CD4-positive, alpha-beta T cell treated with Interleukin-10 for 1 hour (primary cell): ENCODE measurements at places on chromosomes 3 and 15.

GRCh38 chr3:24763393-24763792 lies 268.7 kb upstream of the THRB start:
- no peak for DNase-seq

DNA sequence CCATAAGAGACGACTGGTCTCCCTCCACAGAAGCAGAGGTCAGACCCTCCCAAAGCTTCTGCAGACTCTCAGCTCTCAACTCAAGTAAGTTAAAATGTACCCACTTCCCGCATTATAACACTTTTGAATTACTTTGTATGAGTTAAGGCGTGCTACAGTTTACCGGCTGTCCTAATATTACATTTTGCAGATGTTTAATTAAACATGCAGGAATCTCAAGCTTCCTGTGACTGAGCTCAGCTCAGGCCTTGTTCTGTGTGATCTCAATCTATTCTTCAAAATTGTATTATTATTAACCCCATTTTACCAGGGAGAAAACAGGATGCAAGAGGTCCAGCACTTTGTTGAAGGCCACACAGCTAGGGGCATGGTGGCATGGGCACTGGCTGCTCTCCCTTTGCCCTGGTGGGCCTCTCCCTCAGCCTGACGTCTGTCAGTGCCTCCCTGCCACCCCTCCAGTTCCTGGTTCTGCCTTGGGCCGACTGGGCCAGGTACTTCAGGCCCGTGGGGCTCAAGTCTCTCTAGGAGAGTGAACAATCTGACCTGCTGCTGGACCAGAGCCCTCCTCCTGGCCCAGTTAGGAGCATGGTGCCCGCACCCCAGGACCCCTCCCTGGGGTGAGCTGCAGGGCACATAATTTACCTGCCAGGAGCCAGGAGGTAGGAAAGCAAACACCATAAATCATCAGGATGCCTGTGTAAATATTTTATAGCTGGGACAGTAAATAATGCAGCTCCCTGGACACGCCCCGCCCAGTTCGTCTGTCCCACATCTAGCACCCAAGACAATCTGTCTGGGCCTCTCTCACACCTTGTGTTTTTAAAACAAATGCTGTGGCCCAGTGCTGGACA lies 14.9 kb upstream of the RFT1 start:
- no peak for DNase-seq

DNA sequence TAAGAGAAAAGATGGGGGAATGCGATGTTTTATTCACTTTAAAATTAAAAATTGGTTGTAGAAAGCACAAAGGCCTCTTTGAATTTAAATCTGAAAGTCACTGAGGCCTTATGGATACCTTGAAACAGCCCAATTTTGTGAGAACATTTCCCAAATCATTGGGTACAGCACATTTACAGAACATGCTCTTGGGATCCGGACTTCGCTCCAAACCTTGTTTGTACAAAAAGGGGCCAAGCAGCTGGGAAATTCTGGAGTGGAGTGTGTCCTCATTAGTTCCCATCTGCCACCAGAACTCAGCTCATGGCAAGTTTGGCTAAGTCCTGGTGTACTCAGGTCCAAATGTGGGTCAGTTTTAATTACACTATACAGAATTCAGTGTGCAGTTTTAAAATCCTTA lies 254.2 kb downstream of the ZBTB20 start:
- DNase-seq = no peak

DNA sequence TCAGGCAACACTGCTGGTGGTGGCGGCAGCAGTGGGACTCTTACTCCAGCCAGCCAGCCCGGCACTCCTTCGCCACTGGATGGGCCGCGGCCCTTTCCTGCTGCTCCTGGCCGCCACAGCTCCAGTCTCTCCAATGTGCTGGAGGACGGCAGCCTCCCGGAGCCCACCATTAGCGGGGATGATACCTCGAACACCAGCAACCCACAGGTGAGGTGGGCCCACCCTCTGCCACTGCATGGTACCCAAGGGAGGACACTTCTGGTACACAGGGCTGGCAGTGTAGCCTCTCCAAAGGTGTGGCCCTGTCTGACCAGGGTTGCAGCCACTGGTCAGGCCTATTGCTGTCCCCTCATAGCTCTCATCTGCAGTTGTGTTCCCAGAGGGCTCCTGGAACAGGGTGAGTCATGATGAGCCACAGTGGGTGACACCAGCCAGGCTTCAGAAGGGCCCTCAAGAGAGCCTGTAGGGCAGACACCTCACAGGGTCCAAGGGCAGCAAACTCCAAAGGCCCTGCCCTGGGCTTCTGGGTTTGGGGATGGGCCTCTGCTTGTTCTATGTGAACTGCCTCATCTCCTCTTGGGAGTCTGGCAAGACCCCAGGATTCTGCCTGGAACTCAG lies 20.8 kb downstream of the NBEAL2 start:
- no peak for DNase-seq

- DNase-seq = no peak
Measured at GRCh38 chr3:20608054-20608738, 422.2 kb upstream of the SGO1 start.

DNA sequence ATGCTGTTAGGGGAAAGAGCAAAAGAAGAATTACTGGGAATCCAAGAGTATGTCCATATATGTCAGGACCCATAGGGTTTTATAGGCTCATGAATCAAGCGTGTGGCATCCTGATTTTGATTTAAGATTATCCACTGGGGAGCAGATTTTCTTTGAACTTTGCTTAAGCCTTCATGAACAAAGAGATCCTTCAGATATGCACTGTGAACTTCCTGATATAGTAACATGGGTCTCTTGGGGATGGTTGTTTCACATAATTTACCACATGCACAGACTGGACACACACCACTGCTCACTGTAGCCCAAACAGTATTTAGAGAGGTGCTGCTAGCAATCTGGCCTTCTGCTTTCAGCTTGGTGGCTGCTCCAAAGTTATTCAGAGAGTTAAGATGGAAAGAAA lies 200.9 kb upstream of the ZPLD1 start:
- DNase-seq = no peak

GRCh38 chr3:99128235-99128634 lies 226.7 kb upstream of the DCBLD2 start:
- DNase-seq = no peak

DNA sequence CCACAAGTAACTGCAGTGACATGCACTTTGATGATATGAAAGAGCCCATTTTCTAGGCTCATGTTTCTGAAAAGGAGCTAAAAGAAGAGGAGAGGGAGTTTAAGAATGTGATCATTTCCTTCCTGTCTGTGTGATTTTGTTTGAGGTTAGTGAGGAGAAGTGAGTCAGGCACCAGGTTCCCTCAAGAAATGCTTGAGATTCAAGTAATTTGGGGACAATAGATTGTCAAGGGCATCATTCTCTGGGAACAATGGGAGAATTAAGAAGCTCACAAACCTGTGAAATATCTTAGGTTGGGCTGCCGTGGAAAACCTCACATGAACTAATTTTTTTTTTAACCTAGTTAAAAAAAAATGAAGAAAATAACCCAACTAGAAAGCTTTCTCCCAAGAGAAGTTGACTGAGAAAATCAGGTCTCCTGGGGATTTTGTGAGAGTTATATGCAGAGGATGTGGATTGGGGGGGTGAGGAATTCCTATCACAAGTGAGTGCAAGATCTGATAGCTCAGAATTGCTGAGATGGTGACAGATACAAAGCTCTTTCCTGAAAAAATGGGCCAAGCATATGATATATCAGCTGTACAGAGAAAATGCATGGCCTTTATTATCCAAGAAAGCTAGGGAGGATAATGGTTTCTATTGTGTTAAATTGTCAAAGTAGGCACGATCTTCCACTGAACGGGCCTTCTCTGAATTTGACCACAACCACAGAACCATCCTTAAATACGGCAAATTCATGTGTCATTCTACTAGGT lies 203.3 kb downstream of the FEZF2 start:
- no peak for DNase-seq

DNA sequence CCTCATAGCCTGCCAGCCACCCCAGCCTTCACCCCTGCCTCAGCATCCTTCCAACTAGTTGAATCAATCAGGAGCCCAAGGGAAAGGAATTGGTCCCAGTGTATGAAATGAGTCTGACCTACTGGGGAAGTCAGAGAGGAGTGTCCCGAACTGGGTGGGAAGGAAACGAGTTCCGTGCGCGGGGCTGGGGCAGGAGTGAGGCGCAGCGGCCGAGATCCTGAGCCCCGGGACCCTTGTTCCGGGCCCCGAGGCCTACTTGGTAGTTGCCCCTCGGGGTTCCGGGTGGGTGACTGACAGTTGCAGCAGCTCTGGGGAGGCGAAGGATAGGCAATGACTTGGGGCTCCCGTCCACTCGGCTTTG lies 1.1 kb upstream of the PLCL2 start:
- no peak for DNase-seq

DNA sequence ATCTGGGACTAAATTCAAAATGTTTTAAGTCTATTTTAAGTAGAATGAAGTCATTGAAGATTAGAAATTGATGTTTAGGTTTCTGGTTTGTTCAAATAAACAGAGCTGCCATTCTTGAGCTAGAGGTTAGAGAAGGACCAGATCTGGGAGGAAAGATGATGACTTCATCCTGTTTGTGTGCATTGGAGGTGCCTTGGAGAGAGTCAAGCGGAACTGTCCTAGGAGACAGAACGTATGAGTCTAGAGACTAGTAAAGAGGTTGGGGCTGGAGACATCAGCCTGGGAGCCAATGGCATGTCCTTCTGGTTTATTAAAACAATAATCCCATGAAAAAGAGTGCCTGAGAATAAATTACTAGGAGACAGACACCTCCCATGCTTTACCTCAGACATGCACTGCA lies 303.4 kb downstream of the KBTBD8 start:
- DNase-seq = no peak

DNA sequence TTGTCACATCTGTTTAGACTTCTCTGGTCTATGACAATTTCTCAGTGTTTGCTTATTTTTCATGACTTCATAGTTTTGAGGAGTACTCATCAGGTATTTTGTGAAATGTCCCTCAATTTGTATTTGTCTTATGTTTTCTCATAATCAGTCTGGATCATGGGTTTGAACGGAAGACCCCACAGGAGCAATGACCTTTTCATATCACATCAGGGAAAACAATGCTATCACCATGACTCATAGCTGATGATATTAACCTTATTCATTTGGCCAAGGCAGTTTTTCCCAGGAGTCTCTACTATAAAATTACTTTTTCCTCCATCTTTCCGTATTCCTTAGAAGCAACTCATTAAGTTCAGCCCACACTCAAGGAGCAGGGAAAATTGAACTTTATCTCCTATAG lies 32.7 kb downstream of the AADACL2 start:
- no peak for DNase-seq

- DNase-seq = no peak
Measured at GRCh38 chr3:71210257-71211007, 373.1 kb downstream of the FOXP1 start.

GRCh38 chr15:41993472-41994170 lies 21.3 kb upstream of the EHD4 start:
- no peak for DNase-seq

DNA sequence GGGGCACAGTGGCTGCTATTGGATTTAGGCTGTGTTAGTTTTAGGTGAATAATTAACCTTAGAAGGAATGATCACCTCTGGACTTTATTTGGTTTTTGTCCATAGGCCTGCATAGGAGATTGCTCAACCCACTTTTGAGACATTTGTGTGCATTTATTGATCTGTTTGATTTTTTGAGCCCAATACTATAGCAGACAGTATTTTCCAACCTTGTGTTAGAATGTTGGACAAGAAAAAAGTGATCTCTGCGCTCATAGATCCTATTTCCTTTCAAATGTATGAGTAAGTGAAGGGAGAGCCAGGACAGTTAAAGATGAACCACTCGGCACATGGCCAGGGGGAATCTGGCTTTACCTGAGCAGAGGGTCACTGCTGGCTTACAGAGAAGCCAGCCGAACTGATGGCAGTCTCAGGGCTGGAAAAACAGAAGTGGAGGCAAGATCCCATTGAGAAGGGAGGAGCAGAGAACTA lies 8.8 kb upstream of the TOPBP1 start:
- DNase-seq = no peak

- no peak for DNase-seq
Measured at GRCh38 chr3:122936335-122936734, 91.2 kb downstream of the SEMA5B start.

DNA sequence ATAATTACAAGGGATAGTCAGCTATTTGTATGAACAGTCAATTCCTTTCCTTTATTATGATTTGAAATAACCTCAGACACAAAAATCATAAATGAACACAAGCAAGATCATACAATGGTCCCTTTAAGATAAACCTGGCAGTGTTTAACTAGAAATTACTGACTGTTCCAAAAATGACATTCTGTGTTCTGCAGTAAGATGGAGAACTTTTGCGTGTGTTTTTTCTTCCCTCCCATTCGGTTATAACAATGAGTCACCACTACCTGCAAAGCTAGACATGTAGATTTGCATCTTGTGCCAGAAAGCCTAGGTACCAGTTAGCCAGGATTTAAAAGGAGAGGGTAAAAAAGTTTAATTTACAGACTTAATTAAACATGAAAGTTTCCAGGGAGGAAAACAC lies 248.2 kb upstream of the ADAMTS9 start:
- DNase-seq = no peak

GRCh38 chr15:70297465-70298058 lies 199.8 kb upstream of the TLE3 start:
- DNase-seq = no peak

DNA sequence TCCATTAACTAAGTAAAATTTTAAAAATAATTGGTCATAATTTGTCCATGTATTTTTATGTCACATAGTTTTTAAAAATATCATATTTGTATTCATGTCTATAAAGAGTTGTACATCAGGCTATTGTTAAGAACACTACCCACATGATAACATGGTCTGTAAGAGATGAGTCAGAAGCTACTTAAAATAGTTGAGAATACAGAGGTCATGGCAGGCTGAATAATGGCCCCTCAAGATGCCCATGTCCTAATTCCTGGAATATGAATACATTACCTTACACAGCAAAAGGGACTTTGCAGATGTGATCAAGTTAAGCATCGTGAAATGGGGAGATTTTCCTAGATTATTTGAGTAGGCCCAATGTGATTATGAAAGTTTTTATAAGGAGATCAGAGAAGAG lies 782.9 kb upstream of the GOLIM4 start:
- no peak for DNase-seq

- DNase-seq = no peak
Measured at GRCh38 chr15:45637141-45637540, 2.3 kb downstream of the SQOR start.

DNA sequence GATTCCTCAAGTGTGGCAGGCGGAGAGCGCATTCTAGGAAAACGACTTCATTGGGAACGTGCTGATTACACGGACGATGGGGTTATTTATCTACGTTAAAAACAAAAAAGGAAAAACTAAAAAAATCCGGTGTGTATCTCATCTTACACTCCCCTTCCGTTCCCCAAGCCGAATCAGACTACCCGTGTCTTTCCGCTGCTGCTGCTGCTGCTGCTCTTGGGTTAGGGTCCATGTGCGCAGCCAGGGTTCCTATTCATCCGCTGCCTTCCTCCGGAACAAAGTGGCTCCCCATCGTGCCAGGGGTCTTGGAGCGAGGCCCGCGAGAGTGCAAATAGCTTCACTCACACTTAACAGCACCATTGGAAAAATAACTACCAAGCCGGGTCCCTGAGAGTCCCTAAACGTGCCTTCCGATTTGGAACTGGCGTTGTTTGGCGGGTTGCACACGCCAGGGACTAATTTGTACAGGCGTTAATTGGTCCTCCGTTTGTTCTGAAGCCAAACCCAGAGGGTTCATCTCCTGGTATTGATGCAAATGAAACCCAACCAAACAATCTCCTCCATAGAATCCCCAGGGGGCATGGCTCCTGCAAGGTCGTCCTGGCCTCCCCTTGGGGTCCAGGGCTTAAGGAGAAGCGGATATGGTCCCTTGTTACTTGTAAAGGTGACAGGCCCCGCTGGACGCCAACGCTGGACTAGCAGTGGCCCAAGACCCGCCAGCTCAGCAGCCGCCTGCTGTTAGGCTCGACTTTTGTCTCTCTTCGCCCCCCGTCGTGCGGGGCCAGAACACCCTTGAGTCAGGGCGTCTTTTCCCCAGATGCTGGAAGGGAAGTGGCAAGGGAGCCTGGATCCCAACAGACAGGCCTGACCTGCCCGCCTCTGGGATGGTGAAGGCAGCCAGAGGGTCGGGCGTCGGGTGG lies 11.0 kb upstream of the ONECUT1 start:
- no peak for DNase-seq
